ENCODE measurements at places on chromosomes 2 and 18.

DNA sequence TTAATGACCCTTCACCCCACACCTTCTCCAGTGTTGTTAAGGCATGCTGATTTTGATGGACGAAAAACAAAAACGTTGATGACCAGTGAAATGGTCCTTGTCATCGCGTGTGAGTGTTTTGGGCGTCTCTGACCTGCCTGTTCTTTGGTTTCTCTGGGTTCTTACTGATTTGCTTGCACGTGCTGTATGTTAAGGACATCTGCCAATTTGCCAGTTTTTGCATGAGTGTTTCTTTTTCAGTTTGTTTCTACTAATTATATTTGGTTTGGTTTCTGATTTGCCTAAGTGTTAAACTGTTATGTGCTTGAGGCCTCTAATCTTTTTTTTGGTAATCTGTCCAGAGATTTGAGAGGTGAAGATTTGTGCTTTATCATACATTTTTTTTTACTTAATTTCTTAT is 14.6 kb downstream of the TRAF3IP1 start:
- no peak for DNase-seq

DNA sequence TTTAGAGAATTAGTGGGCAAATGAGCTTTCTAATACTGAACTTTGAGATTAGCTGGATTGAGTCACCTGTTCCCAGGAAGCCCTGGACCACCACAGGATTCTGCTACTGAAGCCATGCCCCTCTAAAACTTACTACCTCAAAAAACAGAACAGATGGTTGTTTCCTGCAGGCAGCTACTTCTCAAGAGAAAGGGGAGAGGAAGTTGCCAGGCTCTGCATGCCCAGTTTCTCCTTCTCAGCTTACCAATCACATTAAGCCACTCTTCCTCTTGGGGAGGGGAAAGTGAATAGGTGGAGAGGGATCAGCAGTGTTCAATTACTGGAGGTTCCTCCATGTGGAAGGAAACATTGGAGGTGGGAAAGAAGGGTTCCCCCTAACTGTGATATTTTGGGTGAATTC is 24.9 kb upstream of the C1GALT1C1L start:
- DNase-seq = no peak

- DNase-seq = no peak
Measured at GRCh38 chr2:237196866-237197618, 111.4 kb downstream of the COPS8 start.

DNA sequence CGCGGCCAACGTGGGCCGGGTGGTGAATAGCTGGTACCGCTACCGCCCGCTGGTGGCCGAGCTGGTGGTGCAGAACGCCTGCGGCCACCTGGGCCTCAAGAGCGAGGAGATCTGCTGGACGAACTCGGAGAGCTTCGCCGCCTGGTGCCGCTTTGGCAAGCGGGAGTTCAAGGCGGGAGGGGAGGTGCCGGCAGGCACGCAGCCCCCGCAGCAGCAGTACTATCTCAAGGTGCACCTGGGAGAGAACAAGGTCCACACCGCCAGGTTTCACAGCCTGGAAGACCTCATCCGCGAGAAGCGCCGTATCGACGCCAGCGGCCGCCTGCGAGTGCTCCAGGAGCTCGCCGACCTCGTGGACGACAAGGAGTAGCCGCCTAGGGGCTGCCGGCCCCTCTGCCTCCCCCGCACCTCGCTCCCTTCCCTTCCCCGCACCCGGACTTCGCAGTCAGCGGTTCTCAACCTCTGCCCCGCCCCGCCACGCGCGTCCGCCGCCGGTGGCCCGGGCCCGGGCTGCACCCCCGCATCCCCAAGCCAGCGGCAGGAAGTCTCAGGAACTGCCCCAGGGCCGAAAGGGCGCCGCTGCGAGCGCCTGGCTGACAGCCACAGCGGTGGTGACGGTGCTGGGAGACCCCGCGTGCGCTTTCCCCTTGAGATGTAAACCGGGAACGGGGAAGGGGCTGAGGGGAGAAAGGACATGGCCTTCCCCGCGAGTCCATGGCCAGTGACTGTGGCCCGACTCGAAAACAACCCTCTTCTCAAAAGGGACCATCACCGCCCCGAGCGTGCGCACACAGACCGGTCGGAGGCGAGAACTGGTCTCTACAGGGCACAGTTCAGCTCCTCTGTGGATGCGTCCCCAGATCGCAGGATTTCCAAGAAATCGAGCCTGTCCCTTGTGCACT is 2.2 kb downstream of the LRATD1 start:
- DNase-seq = peak; percentile 58

- DNase-seq = no peak
Measured at GRCh38 chr2:142435847-142436246, 305.0 kb upstream of the LRP1B start.

GRCh38 chr18:54284981-54285785 is 15.9 kb downstream of the POLI start:
- DNase-seq = no peak

DNA sequence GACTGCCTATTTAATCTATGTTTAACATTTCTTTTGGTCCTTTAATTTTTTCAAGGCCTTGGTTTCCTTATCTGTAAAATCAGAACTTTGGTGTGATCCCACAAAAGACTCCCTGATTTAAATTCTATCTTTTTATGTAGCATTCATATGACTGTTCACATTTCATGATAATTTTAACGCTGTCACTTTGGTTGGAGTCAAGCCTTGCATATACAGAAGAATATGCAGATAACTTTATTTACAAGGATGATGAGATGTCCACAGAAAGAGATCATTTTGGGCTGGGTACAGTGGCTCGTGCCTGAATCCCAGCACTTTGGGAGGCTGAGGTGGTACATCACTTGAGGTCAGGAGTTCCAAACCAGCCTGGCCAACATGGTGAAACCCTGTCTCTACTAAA is 38.4 kb upstream of the SOS1 start:
- DNase-seq = no peak

GRCh38 chr2:18993756-18994338 is 364.6 kb downstream of the OSR1 start:
- DNase-seq = no peak

- DNase-seq = no peak
Measured at GRCh38 chr18:369224-370015, 101.6 kb upstream of the THOC1 start.

Measured in LNCaP clone FGC (cell line).